ENCODE measurements at places on chromosomes 1 and 21.
A peak's percentile ranks its signal among the peaks of the same experiment; 100 is the strongest.

- no peak for DNase-seq
Measured at GRCh38 chr1:234643111-234643849, 33.3 kb upstream of the IRF2BP2 start.

- no peak for DNase-seq
Measured at GRCh38 chr1:196659471-196659870, 7.6 kb downstream of the CFH start.

GRCh38 chr1:55334160-55334559, 119.0 kb upstream of the USP24 start:
- no peak for DNase-seq

- peak; percentile 88 for DNase-seq
Measured at GRCh38 chr1:171841050-171841910, at the start of gene DNM3. TSS of gene DNM3 (plus strand) at chr1:171841498. CDS start at chr1:171841657, 159 bp downstream.

GRCh38 chr1:247448107-247448791, 9.7 kb downstream of the OR2B11 start:
- peak; percentile 41 for DNase-seq

GRCh38 chr1:26408604-26409003, 2.0 kb upstream of the LIN28A start:
- DNase-seq: peak; percentile 86

DNA sequence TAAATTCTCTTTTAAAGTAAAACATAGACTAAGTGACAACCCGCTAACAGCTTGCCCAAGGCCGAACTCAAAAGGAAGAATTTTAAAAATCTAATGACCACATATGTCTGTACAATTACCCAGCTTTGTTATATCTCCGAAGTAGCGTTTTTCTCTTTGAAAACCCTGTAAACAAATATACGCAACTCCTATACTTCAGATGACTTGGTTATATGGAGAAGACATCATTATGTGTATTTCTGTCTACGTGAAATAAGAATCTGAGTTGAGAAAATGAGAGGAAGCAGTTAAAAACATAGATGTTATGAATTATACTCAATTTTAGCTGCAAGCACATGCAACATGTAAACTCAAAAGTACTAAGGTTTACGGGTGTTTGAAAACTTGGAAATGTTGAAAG, 2.0 kb downstream of the PBX1 start:
- DNase-seq: no peak

DNA sequence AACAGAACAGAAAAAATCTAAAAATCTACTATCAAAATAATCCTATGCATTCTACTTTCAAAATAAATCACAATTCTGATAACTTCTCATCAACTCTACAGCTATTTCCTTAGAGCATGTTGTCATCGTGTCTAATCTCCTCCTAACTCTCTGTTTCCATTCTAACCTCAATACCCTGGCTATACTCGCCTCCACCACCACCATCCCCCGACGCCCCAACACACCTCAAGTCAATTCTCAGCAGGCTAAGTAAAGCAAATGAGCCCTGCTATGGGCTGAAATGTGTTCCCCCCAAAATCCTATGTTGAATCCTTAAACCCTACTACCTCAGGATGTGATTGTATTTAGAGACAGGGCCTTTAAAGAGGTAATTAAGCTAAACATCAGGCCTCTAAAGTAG, 34.6 kb downstream of the NRDC start:
- no peak for DNase-seq

DNA sequence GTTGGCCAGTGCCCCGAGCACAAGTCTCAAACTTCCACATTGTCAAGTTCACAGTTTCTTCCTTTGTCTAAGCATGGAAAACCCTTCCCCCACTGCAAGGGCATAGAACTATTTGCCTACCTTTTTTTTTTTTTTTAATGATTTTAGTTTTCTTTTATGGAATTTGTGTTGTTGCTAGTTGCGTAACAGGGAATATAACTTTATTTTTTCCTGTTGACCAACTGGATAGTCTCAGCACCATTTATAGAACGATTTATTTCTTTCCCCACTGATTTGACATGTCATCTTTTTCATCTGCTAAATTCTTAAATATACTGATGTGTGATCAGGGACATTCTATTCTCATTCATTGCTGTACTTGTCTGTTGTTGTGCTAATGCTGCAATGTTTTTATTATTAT, 83.0 kb downstream of the PEX14 start:
- no peak for DNase-seq

DNA sequence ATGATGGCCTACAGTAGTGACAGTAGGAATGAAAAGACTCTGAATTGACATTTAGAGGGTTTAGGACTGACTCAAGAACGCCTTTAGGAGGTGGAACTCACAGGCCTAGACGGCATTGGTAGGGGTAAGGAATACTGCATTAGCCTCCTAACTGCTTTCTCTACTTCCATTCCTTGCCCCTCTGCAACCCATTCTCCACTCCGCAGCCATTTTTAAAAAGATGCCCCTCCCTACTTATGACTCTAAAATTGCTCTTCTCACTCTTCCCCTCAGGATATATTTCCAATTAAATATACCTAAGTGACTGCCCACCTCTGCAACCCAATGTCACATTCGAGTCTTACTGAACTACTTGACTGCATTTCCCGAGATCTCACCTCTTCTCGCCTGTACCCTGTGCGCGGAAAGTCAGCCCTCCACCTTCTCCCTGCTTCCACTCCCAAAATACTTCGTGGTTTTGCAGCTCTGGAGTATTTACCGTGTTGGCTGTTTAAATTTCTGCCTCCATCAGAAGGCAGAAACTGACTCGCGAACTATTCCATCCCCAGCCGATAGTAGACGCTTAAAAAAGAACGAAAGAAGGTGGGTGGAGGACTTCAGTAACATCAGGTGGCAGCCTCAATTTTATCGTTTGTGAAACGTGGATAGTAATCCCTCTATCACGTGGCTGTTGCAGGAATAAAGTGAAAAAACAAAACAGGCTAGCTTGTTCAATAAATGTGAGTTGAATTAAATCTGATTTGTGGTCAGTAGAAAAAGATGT, 1.1 kb upstream of the YBX1 start:
- DNase-seq: peak; percentile 24

DNA sequence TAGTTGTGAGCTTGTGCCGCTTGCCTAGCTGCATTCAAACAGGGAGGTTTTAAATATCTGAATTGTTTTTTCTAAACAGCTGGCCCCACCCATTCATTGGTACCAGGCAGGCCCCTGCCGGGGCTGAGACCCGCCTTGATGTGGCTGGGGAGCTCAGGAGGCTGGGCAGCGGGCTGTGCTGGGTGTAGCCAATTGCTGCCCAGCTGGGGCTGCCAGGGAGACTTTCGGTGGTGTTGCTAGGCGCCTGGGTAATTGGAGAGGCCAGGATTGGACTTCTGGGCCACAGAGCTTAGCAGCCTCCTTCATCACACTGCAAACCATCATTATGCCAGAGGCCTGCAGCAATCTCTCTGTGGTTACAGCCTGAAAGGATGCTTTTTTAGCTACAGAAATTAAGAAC, 12.2 kb downstream of the RHBDL2 start:
- no peak for DNase-seq

DNA sequence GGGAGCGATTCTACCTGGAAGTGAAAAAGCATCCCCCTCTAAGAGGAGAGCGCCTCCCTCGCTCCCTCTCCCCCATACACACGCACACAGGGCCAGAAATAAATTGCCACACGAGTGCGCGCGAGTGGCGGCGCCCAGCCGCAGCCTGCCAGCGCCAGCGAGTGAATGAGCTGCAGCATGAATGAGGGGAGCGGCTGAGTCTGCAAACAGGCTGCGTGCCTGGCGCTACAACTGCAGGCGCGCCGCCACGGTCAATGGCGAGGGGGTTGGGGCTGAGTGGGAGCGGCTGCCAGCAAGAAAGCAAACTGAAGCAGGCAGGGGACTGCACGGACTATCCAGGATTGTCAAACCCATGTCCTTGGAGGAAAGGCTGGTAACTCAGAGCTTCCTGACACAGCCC, 2.2 kb downstream of the CAMK1G start:
- DNase-seq: no peak

- DNase-seq: no peak
Measured at GRCh38 chr1:76156987-76157386, 82.4 kb downstream of the ST6GALNAC3 start.

DNA sequence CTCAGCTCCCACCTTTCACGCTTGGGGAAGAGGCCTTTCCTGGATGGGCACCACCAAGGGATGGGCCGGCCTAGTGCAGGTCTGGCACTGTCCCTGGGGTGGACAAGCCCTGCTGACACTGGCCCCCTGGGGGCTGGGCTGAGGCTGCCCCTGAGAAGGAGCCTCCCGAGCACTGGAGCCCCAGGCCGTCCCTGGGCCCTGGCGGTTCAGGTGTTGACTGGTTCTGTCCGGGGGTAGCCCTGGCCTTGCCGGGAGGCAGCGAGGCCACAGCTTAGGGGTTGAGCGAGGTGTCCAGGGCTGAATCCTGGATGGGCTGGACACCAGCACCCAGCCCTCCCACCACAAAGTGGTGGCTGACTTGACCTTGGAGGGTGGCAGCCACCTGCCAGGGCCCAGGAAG, 49.7 kb upstream of the ACTRT2 start:
- no peak for DNase-seq

- no peak for DNase-seq
Measured at GRCh38 chr1:219159946-219160645, 13.6 kb upstream of the LYPLAL1 start.

- DNase-seq: peak; percentile 52
Measured at GRCh38 chr1:161071886-161072371, 2.2 kb upstream of the ARHGAP30 start.

- no peak for DNase-seq
Measured at GRCh38 chr1:13792419-13792818, 92.4 kb downstream of the PRDM2 start.

GRCh38 chr1:3366126-3367051, 88.1 kb upstream of the ARHGEF16 start:
- no peak for DNase-seq

DNA sequence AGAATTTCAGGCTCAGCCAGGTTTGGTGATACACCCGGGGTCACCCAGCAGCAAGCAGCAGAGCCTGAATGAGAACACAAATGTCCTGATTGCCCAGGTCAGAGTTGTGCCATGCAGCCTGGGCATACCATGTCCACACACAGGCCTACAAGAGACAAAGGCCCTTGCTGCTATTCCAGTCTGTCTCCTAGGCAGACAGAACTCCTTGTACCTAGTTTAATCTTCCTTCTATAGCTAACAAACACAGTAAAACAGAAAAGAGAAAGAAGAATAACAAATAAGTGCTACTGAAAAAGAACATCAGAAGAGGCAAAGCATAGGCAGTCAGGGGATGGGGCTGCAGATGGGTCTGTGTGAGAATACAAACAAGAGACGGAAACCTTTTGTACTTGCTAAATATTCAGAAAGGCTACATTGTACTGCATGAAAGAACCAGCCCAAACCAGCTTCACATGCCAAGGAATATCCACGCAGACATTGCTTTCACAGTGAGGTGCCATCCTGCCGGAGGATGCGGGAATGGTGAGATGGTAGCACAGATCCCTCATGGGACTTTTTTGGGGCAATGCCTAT, 401.7 kb downstream of the OMA1 start:
- DNase-seq: no peak

GRCh38 chr1:67771749-67772148, 61.5 kb downstream of the GNG12 start:
- no peak for DNase-seq

DNA sequence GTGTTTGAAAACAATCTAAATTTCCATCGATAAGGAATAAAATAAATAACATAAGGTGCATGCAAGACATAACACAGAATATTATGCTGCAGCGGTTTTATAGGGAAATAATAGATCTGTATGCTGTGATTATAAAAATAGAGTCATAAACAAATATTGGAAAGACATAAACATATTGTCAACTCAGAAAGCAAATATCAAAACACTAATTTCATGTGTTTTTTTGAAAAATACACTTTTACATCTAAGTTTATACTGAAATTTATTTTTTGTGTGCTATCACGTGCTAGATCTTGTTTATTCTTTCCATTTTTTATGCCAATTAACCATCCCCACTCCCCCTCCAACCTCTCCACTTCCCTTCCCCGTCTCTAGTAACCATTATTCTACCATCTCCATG, 9.4 kb downstream of the OR6K3 start:
- no peak for DNase-seq

- DNase-seq: no peak
Measured at GRCh38 chr1:91745640-91746373, 140.1 kb downstream of the TGFBR3 start.

DNA sequence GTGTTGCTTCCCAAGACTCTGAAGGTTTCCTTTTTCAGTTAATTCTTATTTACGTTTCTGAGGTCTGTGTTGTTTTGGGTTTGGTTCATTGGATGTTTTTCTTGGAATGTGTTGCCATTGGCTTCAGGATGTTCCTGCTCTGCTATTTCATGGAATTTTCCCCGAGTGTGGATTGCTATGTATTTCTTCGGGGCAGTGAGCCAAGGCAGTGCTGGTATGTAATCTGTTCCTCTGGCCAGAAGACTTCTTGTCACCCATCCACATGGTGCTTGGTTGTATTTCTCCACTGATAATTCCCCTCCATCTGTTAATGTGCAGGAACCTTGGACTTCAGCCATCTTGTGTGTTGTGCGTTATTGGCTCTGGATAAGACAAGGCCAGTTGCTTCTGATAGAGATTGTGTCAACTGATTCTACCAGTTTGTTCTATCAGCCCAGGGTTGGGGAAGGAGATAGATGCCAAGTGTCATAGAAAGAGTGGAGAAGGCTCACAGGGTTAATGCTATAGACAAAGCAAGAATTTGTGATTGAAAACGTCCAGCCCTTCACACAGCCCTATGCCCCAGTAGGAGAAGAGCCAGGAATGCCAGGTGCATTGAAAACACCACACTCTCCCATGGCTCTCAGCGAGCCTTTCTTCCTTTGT, 505.2 kb downstream of the PLPP3 start:
- no peak for DNase-seq

GRCh38 chr1:68479501-68479900, 17.4 kb downstream of the DEPDC1 start:
- no peak for DNase-seq

DNA sequence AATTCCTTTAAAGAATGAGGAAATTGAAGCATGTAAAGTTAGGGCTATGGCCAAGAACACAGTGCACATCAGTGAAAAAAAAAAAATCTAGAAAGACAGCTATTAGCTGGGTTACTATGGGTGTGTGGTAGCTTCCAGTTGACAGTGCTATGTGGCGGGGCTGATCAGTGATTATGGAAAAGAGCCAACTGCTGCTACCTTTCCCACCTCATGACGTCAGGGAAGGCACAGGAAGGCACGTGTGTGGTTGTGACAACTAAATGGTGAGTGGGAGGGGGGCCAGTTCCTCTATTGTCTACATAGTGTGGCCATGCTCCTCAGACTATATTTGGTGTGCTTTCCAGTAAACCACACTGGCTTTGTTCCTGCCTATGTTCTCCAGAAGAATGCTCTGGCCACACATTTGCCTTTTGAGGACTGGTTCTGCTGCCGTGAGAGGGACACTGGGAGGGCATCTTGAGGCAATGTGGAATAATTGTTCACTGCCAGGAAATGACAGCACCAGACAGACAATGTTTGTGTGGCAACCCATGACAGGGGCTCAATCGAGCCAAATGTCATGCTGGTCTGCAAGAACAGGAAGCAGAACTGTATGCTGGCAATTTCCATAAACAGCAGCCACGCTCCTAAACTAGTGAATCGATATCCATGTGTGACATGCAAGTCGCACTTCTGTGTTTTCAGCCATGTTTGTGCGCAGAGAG, 3.0 kb upstream of the SDE2 start:
- DNase-seq: peak; percentile 65

- DNase-seq: no peak
Measured at GRCh38 chr1:39940980-39941871, 13.7 kb upstream of the MFSD2A start.
